Activated effector memory CD4-positive, alpha-beta T cell treated with Interleukin-2 at 50 U/mL for 16 hours (primary cell): ENCODE measurements at places on chromosomes 2 and 18.

DNA sequence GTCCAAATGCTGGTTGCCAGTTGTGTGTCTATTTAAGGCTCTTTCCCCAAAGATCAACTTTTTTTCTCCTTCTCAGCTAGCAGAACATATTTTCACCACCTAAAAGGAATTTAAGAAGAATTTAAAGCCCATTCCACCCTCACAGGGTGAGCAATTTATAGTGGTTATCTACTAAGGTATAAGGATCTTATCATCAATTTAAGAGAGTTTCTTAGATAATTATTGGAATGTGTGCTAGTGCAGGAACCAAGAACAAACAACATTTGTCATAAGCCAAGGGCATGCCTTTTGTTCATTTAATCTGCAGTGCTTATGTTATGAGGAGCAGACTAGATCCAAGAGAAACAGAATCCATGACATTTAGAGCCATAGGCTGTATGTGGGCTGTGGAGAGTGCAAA is 37.2 kb downstream of the NLRC4 start:
- no peak for DNase-seq

GRCh38 chr2:112701052-112701451 is 19.8 kb upstream of the NT5DC4 start:
- DNase-seq, result no peak

DNA sequence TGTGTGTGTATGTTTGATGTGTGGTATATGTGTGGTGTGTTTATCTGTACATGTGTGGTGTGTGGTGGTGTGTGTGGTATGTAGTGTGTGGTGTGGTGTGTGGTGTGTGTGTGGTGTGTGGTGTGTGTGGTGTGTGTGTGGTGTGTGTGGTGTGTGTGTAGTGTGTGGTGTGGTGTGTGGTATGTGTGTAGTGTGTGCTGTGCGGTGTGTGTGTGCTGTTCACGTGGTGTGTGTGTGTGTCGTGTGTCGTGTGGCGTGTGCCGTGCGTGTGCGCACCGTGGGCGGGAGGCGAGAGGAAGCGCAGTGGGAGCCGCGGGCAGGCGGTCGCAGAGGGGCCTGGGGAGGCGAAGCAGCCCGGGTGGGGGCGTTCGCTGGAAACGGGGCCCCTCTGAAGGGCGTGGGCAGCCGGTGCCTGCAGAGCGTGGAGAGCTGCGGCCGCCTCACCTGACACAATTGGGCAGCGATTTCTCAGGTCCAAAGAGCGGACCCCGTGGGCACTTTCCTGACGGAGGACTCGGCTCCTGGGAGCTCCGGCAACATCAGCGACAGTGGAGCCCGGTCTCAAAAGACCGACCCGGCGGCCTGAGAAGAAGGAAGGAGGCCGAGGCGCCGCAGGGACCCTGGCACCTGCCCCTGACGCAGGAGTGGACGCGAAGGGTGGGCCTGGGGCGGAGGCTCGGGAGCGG is 741.1 kb upstream of the SALL3 start:
- no peak for DNase-seq

DNA sequence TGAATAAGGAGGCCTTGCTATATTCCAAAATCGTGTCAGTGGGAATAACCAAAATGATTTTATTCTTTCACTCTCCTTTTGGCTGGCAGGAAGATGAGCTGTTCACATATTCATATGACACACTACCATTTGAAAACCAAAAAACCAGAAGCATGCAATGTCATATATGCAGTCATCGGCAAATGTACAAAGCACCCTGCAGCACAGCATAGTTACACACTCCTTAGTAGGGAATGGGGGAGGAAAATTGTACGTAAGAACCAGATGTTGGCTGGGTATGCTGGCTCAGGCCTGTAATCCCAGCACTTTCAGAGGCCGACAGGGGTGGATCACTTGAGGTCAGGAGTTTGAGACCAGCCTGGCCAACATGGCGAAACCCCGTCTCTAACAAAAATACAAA is 176.6 kb downstream of the GFPT1 start:
- no peak for DNase-seq

GRCh38 chr2:177114712-177115111 is 97.9 kb upstream of the HNRNPA3 start:
- DNase-seq, result no peak

DNA sequence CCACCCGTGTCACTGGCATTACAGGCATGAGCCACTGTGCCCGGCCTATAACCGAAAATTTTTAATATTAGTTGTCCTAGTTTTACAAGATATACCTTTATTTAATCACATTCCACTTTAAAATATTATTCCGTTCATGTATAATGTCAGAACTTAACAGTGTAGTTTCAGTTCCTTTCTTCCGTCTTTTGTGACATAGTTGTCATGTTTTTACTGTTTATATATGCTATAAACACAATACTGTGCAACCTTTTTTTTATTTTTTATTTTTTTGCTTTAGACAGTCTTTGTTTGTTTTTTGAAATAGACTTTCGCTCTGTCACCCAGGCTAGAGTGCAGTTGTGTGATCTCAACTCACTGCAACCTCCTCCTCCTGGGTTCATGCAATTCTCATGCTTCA is 129.5 kb upstream of the TTC27 start:
- no peak for DNase-seq

- peak; percentile 4 for DNase-seq
Measured at GRCh38 chr18:49561289-49562193, at the start of gene LIPG. LIPG (plus strand) TSS chr18:49562057; CDS start chr18:49562309, 252 bp downstream.

GRCh38 chr2:73032702-73033097 is 38.8 kb downstream of the SFXN5 start:
- no peak for DNase-seq

DNA sequence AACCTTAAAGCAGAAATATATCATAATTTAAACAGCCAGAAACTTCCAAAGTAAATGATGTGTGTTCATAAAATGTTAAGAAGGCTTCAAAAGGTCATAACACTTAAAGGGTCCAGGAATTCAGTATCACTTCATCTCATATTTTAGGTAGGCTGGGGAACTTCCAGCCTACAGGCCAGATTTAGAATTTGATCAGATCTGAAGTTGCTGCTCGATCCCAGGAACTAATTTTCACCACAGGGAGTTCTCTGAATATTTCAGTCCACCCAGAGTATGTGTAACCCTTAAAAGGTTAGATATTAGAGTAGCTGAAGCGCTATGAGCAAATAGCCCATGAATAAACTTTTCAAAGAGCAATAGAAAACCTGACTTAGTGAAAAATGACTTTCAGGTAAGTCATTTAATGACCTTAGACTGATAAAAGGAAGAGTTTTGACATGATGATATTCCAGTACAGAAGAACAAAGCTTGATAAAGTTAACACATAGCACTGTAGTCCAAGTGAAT is 1.7 kb downstream of the WIPF1 start:
- DNase-seq, result no peak

GRCh38 chr2:236969767-236970655 is 115.7 kb upstream of the COPS8 start:
- peak; percentile 50 for DNase-seq
